ELR (cell line): ENCODE measurements at places on chromosomes 1 and 21.

DNA sequence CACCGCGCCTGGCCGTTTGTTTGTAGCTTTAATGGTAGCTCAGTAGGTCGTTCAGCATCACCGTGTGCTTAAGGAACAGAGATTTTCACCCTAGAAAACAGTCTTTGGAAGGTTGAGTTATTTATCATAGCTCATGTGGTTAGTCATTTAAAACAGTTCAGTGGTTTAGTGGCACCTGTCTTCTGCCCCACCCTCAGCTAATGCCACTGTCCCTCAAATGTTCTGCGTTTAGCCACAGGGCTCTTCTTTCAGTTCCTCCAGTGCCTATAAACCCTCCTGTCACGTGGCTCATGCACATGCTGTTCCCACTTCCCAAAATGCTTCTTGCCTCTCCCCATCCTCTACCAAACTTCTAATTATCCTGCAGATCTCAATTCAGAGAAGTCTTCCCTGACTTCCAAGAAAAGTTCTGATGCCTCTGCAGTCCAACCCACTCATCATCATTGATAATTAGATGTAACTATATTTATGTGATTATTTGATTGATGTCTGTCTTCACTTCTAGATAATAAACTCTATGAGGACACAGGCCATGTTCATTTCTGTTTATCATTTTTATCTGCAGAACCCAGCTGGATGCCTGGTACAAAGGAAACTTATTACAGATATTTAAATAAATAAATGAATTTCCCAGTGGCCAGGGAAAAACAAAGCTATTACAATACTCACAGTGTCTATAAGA, 14.4 kb upstream of the DIPK1A start:
- DNase-seq = no peak

GRCh38 chr1:41919131-41919530, 409 bp upstream of the HIVEP3 start:
- DNase-seq = no peak

DNA sequence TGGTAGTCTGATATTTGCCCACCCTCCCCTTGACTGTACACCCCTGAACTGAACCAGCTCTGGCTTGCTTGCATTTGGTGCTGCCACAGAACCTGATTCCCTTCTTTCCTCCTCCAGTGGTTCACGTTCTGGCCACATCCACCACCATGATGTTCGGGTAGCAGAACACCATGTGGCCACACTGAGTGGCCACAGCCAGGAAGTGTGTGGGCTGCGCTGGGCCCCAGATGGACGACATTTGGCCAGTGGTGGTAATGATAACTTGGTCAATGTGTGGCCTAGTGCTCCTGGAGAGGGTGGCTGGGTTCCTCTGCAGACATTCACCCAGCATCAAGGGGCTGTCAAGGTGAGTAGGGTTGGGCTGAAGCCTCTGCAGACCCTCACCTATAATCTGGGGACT, 1.8 kb downstream of the CDC20 start:
- no peak for DNase-seq

DNA sequence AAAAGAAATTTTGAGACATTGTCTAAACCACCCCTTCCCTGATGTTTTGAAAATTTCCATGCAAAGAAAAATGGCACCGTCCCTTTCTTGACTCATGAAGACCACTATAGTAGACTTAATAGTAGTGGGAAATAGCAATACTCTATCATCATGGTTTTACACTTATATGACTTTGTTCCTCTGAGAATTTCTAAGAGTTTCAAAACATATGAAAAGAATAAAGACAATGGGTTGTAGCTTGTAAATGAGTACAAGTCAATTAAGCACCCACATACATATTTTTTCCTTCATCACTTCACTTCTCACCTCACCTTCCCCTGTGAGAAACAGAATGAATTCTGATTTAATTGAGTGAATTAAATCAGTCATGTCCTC, 151.7 kb downstream of the LYPLAL1 start:
- no peak for DNase-seq

GRCh38 chr21:38985568-38986378, 180.0 kb downstream of the ETS2 start:
- peak; percentile 26 for DNase-seq

DNA sequence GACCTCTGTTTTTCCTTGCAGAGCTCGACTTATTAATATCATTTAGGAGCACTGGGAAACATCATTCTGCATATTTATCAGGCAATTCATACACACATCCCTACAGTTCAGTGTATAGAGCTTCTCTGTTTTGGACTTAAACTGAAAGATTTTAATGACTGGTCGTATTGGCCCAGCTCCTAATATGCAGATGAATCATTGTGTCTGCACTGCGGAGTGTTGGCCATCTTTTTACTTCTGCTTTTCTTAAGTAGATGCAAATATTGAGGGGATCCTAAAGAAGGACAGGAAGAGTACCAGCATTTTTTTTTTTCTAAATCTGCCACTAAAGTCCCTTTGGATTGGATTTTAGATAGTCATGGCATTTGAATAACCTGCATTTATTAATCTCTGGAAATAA, 154.8 kb downstream of the BACH1 start:
- no peak for DNase-seq

GRCh38 chr1:10696977-10697376, 99.5 kb downstream of the CASZ1 start:
- DNase-seq = peak; percentile 78

GRCh38 chr1:189960769-189961168, 516.9 kb downstream of the BRINP3 start:
- DNase-seq = no peak

DNA sequence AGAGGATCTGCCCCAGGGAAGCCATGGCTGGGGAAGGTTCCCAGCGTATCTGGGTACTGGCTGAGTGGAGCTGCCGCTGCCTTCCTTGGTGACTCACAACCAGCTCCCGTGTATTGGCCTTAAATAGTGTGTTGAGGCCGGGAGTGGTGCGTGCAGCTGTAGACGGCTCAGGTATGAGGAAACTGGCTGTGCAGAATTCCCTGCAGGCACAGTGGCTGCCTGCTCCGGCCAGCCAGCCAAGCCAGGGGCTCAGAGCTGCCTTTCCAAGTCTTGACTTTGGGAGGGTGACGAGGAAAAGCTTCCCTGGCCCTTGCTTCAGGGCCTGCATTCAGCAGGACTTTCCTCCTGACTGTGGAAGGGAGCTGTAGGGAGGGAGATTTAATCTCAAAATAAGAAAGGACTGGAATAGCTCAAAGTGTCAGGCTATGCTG, at the start of gene VTCN1:
Gene VTCN1 (minus strand): TSS at position 97 of the 431 bp plus-strand sequence. CDS start 72 bp downstream, at position 25.
- peak; percentile 2 for DNase-seq

GRCh38 chr1:171112119-171112518, 21.4 kb downstream of the FMO3 start:
- DNase-seq = no peak
